Foreskin keratinocyte (primary cell): ENCODE measurements at places on chromosomes 4 and X. TPM values are rescaled to one million over a fixed set of nuclear protein-coding genes. Genes with fewer than 3 reads are reported as not detected.
A peak's percentile ranks its signal among the peaks of the same experiment; 100 is the strongest.

The RTL3 gene
- total RNA-seq = not detected in 2 replicates

The SULT1E1 gene
- total RNA-seq = 0.81 and 3.7 TPM in 2 replicates

- no peak for DNase-seq
Observed at GRCh38 chrX:104284507-104284906, 29.8 kb upstream of the ESX1 start.

DNA sequence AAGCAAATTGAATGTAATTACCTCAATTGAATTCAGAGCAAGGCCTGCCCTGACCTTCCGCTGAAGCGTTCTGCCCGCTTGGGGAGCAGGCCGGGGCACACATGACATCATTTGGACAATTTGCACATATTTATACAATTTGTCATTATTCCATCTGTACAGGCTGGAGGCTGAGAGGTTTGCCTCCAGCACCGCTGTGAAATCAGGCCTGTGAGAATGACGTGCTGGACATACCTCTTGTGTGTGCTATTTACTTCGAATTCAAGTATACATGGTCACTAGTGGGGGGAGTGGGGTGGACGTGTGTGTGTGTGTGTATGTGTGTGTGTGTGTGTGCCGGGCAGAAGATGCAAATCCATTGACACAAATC lies 285.6 kb downstream of the SHOX start:
- no peak for DNase-seq

The PCDH19 gene
- total RNA-seq = under 0.01 TPM in 1 of 2 replicates, not detected in the other

The RPS6KA6 gene
- total RNA-seq = 3.2 and 3.4 TPM in 2 replicates

The IQCM gene
- total RNA-seq = not detected in 2 replicates

DNA sequence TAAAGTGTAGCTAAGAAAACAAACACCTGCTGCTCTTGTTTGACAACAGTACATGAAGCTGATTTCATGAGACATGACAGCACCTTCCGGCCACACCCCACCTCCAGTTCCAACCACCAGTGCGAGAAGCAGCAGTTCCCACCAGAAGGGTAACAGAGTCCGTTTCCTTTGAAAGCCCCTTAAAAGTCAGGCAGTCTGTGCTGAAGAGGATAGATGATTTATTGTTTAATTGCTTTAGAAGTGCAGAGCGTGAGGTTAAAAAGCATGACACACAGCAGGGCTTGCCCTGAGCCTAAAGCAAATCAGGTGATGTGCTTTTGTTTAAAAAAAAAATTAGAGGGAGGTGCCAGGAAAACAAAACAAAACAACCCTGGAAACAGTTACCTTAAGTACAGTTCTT lies 82.6 kb downstream of the HADH start:
- peak; percentile 19 for DNase-seq

The SLC25A43 gene
- total RNA-seq = 20.3 and 22.0 TPM in 2 replicates

The TIMP1 gene
- total RNA-seq = 158 and 163 TPM in 2 replicates

GRCh38 chr4:141047228-141047884 lies 85.9 kb downstream of the RNF150 start:
- DNase-seq = peak; percentile 53

GRCh38 chrX:55004231-55004630 lies 4.1 kb downstream of the APEX2 start:
- no peak for DNase-seq

The CENPVL3 gene
- not detected in 2 replicates for total RNA-seq

GRCh38 chr4:2154215-2154740 lies 87.6 kb downstream of the HAUS3 start:
- no peak for DNase-seq

DNA sequence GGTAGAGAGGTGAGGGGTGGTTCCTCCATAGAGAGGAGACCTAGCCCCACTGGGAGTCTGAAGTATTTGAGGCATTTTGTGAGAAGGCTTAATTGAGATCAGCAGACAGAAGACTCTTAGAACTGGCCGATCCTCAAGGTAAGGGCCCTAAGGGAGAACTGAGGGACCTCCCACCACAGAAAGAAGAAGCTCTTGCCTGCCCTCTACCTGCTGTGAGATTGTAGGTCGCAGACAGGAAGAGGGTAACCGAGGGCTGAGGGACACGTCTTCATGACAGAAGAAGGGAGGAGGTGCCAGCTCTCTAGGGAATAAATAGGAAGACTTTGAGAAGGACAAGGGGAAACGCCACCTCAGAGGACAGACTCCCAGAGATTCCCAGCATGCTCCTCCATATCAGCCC lies 24.1 kb upstream of the MAGEC1 start:
- no peak for DNase-seq

The IL21 gene
- not detected in 2 replicates for total RNA-seq

The H2BW2 gene
- not detected in 2 replicates for total RNA-seq

The TLR10 gene
- total RNA-seq = not detected in 2 replicates

The RNF212 gene
- total RNA-seq = 0.17 and 0.35 TPM in 2 replicates

The ADH6 gene
- total RNA-seq = not detected in 2 replicates

DNA sequence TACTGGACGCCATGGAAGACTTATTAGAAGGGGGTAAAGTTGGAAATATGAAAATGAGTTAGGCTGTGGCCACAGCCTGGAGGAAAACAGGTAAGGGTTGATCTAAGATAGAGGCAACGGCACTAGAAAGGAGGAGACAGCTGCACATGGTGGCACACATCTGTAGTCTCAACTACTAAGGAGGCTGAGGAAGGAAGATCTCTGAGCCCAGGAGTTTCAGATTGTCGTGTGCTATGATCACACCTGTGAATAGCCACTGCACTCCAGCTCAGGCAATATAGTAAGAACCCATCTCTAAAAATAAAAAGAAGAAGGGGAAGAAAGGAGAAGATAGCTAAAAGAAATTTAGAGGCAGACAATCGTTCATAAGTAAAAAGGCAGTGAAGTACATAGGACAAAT lies 87.8 kb upstream of the SORBS2 start:
- no peak for DNase-seq

The F9 gene
- not detected in 2 replicates for total RNA-seq

The TMPRSS11F gene
- 0.04 and 0.10 TPM in 2 replicates for total RNA-seq

The ARHGAP36 gene
- total RNA-seq = not detected in 2 replicates

GRCh38 chr4:26837993-26838842 lies 22.4 kb upstream of the STIM2 start:
- DNase-seq = no peak

DNA sequence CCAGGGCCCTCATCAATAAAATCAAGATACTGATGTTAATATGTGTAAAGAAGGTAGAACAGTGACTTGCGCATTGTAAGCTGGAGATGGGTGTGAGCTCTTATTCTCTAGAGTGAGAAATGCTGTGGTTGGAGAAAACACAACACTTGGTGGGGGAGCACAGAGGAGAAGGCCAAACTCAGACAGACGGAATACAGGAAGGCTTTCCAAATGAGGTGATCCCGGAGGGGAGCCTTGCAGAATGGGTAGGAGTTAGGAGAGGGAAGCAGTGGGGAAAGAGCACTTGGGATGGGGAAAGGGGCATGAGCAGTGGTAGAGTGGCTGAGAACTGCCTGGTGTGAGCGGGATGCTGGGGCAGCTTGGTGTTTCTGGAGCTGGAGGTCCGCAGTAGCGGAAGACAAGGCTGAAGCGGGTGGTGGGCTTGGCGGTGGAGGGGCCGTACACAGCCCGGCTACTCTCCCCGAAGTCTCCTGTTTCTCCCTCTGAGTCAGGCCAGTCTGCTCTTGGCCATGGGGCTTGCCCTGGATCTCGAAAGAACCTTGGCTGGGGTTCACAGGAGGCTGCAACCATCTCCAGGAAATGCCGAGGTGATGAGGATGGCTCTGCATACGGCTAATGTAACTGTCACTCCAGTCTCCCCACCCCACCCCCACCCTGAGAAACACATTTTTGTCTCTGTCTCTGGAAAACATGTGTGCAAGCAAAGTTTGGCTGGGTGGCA lies 11.3 kb upstream of the PLAC1 start:
- no peak for DNase-seq

DNA sequence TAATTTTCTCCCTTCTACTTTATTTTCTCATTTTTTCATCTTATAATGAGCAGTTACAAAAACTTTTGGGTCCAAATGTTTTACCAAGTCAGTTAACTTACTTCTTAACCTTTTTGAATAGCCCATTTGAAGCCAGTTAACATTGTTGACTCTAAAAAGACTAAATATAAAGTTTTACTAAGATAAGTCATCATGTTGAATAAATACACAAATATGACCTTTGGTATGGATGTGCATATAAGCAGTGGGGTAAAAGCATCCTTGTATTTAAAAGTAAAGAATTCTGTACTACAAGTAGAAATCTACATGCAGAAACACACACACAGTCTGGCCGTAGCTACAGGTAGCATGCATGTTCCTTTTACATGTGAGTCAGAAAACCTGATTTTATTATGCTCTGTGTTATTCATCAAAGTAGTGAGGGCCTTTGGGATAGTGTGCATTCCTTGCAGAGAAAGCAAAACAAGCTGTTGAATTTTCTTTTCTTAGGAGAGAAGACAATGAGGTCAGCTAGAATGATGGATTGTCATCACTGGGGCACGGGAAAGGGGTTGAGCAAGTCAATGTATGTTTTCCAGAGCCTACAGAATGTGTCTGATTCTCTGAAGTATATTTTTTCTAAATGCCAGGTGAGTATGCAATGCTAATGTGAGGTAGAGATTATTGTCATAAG lies 533.2 kb upstream of the AGA start:
- DNase-seq = peak; percentile 17

The LARP7 gene
- 38.7 and 39.0 TPM in 2 replicates for total RNA-seq

DNA sequence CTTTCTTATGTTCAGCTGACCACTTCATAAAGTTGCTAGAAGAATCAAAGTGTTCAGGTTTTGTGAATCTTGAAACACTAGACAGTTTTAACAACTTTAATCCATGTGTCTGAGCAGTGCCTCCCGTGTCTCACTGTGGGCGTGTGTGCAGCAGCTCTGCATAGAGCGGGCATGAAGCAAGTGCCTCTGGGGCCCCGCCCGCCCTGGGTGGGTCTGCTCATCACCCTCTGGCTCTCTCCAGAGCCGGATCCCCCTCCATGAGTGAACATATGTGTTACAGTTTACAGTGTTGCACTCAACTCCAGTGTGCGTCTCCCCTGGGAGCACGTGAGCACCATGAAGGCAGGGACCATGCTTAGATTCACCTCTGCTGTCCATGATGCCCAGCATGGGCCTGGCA lies 37.6 kb upstream of the CRMP1 start:
- DNase-seq = no peak

The CCDC160 gene
- total RNA-seq = not detected in 2 replicates

DNA sequence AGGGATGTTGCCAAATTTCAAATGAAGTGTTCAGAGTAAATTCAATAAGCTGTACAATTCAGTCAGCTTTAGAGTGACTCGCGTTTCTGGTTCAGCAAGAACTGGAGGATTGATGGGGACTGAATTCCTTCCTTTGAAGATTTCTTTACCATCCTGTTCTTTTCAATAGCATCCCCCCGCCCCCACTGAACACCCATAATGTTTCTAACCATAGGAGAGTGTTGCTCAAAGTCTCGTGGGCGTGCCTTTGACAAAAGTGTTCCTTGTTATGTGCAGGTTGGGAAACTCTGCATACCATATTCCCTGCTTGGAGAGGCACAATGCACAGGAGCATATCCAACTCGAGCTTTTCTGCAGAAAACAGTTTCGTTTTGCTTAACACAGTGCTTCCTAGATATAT lies 323.5 kb upstream of the CASK start:
- DNase-seq = no peak

The KCNE5 gene
- 0.24 and 0.46 TPM in 2 replicates for total RNA-seq

The IL3RA gene
- not detected in 2 replicates for total RNA-seq

DNA sequence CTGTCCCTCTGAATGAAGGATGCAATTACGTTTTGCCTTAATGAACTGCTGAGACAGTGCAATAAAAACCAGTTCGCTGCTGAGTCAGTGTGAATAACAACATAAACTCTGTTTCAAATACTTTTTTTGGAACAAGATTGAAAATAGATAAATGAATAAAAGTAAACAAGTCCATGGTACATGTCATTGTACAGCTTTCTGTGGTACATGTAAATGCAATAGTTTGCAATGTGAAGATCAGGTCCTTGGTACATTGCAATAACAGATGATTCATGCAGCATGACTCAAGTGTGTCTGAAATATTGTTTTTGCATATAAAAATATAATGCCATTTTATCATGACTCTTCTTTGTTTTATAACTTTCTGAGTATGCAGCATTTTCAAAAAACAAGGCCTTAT lies 193.4 kb upstream of the PACRGL start:
- DNase-seq = peak; percentile 46

GRCh38 chr4:3835527-3836405 lies 69.6 kb downstream of the ADRA2C start:
- no peak for DNase-seq

GRCh38 chrX:18875256-18875878 lies 108.5 kb downstream of the PHKA2 start:
- no peak for DNase-seq

GRCh38 chr4:116724249-116724648 lies 361.1 kb downstream of the TRAM1L1 start:
- DNase-seq = no peak

DNA sequence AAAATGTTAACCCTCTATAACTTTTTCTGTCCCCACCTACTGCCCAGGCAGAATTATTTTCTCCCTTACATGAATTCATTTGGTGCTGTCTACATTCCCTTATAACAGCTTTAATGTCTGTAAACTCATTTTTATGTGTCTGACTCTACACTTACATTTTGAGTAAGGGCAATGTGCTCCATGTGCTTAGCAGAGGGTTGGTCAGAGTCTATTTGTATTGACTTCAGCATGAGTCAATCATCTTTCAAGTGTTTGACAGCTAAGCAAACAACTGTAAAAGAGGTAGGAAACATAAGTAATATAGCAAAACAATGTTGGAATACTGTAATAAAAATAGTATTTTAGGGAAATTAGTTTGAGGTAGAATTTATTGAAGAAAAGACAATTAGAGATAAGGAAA lies 6.3 kb downstream of the IL15 start:
- DNase-seq = no peak

DNA sequence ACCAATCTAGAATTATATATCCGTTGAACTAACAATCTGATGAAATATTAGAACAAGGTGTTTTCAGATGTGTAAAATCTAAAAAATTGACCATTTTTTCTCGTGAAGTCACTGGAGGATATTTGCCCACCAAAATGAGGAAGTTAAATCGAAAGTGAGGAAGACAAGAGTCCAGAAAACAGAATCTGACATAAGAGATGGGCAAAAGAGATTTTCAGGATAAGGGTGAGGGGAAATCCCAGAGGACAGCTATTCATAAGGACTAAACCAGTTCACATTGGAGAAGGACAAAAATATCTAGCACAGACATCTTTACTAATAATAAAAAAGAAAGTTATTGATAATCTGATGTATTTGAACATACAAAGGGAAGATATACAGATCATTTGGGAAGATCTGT lies 18.7 kb upstream of the ALG13 start:
- DNase-seq = no peak

GRCh38 chrX:41629539-41629938 lies 59.2 kb upstream of the GPR34 start:
- DNase-seq = no peak

GRCh38 chr4:138039010-138039409 lies 203.1 kb downstream of the SLC7A11 start:
- DNase-seq = no peak

DNA sequence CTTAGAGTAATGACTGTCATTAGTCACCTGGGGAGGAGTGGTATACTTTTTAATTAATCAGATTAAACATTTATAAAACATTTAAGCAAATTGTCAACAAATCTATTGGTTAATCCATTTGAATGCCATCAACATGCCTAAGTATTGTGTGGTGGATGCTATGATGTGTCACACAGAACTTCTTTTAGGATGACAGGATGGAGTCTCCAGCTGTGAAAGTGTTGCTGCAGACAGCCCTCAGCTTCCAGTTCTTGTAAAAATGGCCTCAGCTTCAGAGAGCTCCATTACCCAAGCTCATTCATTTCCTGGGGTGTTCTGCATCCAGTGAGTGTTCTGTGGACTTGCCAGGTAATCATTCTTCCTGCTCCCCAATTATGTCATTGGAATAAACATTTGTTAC lies 74.3 kb upstream of the CLNK start:
- DNase-seq = no peak

The ADAM29 gene
- not detected in 2 replicates for total RNA-seq

The NALF2 gene
- 0.95 and 2.0 TPM in 2 replicates for total RNA-seq

The MEPE gene
- not detected in 2 replicates for total RNA-seq

GRCh38 chrX:122579526-122579925 lies 604.6 kb upstream of the GRIA3 start:
- DNase-seq = no peak
